ENCODE measurements at places on chromosomes 2 and 18.

- no peak for DNase-seq
Observed at GRCh38 chr2:38505779-38506178, 96.9 kb downstream of the HNRNPLL start.

- no peak for DNase-seq
Observed at GRCh38 chr2:197599285-197599965, 76.0 kb downstream of the RFTN2 start.

GRCh38 chr18:49030138-49030537 is 79.4 kb upstream of the SMAD7 start:
- no peak for DNase-seq

GRCh38 chr2:107633580-107634147 is 193.0 kb upstream of the RGPD4 start:
- DNase-seq: no peak

DNA sequence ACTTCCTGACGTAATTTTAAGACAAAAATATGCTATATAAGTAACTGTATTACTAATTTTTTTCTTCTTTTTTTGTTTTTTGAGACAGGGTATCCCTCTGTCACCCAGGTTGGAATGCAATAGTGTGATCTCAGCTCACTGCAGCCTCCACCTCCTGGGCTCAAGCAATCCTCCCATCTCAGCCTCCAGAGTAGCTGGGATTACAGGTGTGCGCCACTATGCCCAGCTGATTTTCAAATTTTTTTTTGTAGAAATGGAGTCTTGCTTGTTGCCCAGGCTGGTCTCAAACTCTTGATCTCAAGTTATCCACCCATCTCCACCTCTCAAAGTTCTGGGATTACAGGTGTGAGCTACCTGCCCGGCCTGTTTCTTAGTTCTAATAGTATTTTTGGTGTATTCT is 29.7 kb downstream of the TCF23 start:
- DNase-seq: no peak

DNA sequence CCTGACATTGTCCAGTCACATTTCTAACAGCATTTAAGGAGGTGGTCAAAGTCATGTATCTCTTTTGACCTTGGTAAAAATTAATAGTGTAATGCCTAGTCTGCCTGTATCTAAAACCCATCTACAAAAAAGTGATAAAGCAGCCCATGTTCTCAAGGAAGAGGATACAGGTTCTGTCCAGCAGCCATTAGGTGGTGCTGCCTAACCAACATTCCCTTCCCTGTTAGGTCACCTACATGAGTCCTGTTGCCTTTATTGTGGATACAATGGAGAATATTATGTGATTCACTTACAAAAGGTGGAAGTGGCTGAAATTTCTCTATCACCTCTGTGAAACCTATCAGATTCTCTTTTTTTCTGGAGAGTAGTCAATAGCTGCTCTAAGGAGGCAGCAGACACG is 52.5 kb downstream of the AQP4 start:
- DNase-seq: no peak

- no peak for DNase-seq
Observed at GRCh38 chr2:70354264-70354949, 52.5 kb upstream of the FAM136A start.

- no peak for DNase-seq
Observed at GRCh38 chr18:43627848-43628530, 350.7 kb upstream of the SYT4 start.

- no peak for DNase-seq
Observed at GRCh38 chr2:228703152-228703551, 521.7 kb upstream of the SPHKAP start.

GRCh38 chr2:173205375-173205774 is 129.7 kb downstream of the MAP3K20 start:
- DNase-seq: no peak

- DNase-seq: no peak
Observed at GRCh38 chr2:128172191-128172590, 81.2 kb downstream of the UGGT1 start.

- DNase-seq: no peak
Observed at GRCh38 chr2:213475433-213475832, 191.2 kb downstream of the SPAG16 start.

DNA sequence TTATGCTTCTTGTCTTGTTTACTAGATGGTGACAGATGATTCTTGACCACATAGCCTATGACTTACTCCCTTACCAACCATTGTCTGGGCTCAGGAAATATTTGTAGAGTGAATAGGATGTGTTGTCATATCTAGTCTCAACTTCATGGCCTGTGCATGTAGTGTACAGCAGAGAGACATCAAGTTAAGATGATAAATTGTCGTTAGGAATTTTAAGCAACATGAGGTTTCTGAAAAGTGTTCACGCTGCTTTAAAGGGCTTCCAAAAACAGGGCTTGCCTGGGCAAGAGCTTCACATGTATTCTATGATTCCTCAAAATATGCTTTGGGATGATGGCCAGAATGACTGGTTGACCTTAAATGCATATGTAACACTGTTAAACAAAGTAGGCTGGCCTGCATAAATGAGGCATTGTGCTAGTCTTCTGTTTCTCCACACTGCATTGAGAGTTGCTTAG is 424.0 kb downstream of the RND3 start:
- no peak for DNase-seq

DNA sequence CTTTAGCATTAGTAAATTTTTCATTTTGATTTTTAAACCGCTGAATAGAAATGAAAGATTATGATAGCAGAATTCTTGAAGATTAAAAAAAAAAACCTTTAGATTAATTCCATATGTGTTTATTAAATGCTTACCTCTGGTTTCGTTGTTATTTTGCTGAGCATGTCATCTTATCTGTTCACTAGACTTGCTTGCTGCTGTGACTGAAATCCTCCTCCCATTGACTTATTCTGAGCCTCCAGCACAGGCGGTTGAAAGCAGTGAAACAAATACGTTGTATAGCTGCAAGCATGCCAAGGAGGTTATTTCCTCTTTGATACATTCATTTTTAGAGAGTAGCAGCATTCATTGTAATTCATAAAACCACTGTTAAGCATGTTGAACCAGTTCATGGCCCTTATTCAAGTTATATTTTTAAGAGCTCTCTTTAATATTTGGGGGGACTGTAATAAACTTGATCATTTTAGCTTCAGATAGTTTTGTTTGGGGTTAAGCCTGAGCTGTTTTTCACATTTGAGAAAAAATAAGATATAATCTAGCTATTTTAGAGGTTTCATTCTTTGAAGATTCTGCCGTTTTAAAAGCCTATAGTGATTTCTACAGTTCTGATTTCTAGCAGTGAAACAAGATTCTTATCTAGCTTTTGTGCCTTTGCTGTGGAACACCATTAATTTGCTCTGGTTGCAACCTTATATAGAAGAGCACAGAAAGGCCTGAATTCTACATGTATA is at the start of gene HTR2B:
HTR2B (minus strand) TSS at position 205 of the 731 bp plus-strand sequence. CDS start 1,278 bp downstream, outside the sequence.
- DNase-seq: no peak
